ENCODE measurements at places on chromosomes 6 and 20.

DNA sequence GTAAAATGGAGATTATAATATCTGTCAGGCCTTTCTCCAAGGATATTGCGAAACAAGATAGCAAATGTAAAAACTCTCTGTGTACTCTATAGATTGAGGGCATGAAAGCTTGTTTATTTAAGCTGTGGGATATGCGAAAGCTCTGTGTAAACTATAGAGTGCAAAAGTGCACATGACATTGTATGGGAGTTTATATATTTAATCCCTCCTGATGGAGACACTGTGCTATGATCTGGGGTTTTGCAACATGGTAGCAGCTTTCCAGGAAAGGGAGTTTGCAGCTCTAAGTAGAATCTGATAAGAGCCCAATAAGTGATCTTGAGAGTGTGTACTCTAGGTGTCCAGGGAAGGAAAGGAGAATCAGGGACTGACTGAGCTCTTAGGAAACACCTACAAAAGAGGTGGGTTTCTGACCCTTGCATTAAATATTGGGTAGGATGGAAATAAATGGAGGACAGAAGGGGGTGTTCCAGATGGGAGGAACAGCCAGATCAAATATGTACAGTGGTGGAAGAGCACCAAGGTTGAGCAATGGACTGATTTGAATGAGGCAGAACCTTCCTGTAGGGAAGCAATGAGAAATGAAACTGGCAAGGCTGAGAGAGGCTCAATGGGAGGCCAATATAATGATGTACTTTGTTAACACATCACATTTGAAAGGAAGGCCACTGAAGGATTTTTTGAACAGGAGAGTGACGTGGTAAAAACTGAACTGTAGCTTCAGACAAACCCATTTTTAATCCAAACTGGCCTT, 450.1 kb downstream of the GJA1 start:
- DNase-seq = no peak

GRCh38 chr6:140599916-140600315, 1225.5 kb upstream of the CITED2 start:
- DNase-seq = no peak

GRCh38 chr6:25764611-25765010, 10.1 kb downstream of the SLC17A4 start:
- no peak for DNase-seq

DNA sequence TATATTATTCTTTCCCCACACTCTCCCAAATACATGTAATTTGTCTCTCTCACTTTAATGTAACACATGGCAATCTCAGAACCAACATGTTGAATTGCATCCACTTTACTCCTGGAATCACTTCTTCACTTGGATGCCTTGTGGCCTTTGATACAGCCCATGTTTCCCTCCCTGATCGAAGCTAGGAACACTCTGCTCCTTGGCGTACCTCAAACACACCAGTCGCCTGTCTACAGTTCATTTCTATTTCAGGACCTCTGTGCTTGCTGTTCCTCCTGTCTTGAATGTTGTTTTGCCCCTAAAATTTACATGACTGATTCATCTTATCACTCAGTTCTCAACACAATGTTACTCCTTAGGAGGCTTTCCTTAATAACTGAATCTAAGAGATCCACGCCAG, 102.3 kb upstream of the VSTM2L start:
- DNase-seq = no peak

- DNase-seq = no peak
These were observed 619 bp downstream of the RREB1 start for GRCh38 chr6:7108196-7108963.

DNA sequence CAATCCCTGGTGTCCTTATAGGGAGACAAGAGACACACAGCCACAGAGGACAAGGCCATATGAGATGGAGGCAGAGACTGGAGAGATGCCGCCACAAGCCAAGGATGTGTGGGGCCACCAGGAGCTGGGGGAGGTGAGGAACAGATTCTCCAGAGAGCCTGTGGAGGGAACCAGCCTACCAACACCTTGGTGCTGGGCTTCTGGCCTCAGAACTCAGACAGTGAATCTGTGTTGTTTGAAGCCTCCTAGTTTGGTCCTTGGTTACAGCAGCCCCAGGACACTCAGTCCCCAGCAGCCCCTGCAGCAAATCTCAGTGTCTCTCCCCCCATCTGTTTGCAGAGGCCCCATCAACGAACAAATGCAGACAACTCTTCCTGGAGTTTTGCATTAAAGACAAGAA, 73.2 kb upstream of the BHLHE23 start:
- no peak for DNase-seq

DNA sequence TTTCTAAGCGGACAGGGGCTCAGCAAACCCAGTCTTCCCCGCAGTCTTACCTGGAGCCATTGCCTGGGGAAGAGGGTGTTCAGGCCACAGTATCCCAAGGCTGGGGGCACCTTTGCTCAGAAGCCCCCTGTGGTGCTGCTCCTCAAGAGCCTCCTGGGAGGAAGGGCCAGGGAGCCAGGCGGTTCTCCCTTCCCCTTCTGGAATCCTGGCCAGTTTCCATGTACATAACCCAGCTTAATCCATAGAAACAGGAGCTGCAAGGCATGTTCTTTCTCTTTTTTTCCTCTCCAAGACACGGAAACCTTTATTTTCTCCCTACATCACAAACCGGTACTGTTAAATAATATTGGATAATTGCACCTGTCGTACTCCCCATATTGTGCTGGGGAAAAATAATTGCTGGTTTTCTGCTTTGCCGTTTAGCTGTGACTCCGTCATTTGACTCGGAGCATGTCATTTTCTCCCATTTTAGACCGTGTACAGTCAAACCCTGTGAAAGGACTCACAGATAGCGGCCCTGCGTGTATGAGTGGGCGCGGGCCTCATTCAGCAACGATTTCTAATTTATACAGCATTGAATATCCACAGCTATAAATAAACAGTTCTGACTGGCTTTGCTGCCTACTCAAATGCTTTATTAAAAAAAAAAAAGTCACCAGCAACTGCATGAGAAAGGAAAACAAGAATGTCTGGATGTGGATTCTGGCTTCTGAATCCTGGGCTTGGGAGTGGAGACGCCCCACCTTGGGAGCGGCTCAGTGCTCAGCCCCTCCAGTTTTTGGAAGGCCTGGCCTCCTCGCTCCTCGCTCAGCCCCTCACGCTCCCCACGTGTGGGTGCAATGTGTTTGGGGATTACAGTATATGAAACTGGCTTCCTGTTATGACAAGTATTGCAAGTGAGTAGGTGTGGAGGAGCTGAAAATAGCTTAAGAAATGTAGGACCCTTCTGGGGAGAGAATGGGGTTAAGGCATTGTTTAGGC, 67.3 kb downstream of the ADTRP start:
- DNase-seq = no peak

GRCh38 chr6:21738180-21739094, 144.9 kb downstream of the SOX4 start:
- no peak for DNase-seq

DNA sequence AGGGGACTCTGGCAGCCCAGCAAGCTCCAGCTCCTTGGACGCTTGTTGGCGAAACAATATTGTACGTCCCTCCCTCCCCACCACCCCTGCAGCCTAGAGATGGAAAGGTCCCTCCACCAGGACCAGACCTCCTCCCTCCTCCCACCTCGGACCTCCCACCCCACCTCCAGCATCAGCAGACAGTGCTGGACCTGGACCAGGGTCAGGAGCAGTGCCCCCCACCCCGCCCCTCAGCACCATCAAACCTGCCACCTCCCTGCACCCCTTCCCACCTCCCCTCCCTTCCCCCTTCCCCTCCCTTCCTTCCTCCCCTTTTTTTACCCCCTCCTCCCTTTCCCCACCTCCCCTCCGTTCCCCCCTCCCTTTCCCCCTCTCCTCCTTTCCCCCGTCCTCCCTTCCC, 98.4 kb downstream of the TAF4 start:
- DNase-seq = no peak

DNA sequence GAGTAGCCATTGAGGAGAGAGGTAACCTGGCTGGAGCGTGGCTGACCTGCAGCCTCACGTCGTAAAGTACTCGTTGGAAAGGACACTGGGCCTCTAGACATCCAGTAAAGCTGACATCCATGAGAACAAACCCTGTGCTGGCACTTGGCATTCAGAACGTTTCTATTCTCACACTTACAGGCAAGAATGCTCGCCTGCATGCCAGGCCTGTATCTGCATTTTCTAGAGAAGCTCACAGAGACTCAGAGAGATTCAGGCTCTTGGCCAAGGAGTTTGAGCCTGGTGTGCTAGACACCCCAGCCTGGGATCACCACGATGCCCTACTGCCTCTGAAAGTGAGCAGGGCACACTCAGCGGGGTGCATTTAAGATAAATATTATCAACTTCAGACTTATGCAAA, 379.8 kb upstream of the CDH4 start:
- no peak for DNase-seq

GRCh38 chr6:160678744-160679401, 14.8 kb upstream of the LPA start:
- no peak for DNase-seq

DNA sequence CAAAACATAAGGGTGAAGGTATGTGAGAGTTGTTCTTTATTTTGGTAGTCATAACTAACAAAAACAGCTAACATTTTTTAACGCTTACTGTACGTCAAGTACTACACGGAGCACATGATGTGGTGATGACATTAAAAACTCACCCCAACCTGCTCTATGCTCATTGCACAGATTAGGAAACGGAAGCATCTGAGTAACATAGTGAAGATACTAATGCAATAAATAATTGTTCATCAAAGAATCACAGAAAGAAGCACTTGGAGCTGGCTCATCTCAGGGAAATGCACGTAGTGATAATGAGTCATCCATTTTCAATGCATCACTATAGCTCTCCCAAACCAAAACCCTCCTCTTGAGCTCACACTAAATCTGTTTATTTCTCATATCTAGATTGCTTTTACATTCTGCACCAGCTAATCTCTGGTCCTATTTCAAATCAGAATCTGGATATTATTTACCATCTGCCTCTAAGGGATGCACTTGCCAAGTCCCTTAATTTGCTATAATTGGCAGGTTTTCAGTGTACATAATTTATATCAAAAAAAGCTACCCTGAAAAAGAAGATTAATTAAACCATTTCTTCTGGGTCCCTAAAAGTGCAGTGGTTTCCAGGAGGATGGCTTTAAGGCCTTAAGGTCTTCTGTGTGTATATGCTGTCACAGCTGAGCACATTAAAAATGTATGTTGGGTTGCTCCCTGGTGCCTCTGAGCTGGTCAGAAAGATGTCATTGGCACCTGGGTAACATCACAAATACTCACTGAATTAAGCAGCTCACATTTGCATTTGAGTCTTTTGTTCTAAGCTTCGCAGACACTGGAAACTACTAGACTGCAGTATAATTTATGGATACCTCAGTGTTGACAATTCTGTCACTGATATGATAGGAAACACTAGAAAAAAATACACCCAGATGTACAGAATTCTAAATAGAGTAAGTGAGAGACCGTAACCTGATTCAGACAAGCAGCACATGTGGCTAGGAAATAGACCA, 677.4 kb upstream of the CITED2 start:
- DNase-seq = no peak

GRCh38 chr20:33463332-33464101, 20.0 kb upstream of the SNTA1 start:
- DNase-seq = no peak

DNA sequence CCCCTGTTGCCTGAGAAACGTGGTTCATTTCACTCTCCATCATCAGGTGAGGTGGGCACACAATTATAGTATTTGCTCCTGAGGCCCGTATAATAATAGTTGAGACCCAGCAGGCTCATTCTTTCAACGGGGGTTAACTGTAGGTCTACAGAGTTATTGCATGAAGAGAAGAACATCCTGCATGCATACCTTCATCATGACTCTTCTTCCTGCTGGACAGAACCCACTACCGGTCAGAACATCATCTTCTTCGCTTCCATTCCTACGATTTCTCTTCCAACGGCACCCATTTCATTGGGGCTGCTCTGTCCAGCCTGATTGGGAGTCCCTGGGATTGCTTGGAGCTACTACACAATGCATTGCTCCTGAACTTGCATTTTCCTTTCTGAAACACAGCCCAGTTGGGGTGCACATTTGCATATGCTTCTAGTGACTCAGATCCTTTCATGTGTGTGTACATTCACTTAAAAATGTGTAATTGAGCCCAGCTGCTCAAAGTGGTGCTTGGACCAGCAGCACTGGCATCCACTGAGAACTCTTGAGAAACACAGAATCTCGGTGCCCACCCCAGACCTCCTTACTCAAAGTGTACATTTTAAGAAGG, 57.4 kb downstream of the SLC24A3 start:
- no peak for DNase-seq
